ENCODE measurements at places on chromosomes 11 and 22.

GRCh38 chr11:120324932-120325810 is at the start of gene TLCD5:
TLCD5 (plus strand) TSS chr11:120325299; CDS start chr11:120327442, 2,143 bp downstream.
- H3K36me3 ChIP-seq = no peaks in the 10 kb centered on the region
- DNase-seq = peak; percentile 81
- no peak within 1 kb of the TSS for H3K27ac ChIP-seq

- no peaks in the 10 kb centered on the region for H3K27me3 ChIP-seq
- H3K36me3 ChIP-seq = no peaks in the 10 kb centered on the region
- peaks cover 64% of the 10 kb centered on the region for H3K4me1 ChIP-seq
- H3K27ac ChIP-seq = peak overlapping the region; percentile 61
- H3K4me3 ChIP-seq = no peak overlapping the region
- DNase-seq = no peak
Observed at GRCh38 chr11:102457056-102457677, 4.6 kb upstream of the TMEM123 start.

GRCh38 chr11:133269267-133269666 is 263.0 kb downstream of the OPCML start:
- H3K4me1 ChIP-seq = peaks cover 4% of the 10 kb centered on the region
- H3K27ac ChIP-seq = peak overlapping the region; percentile 71
- H3K4me3 ChIP-seq = no peak overlapping the region
- H3K27me3 ChIP-seq = no peaks in the 10 kb centered on the region
- peak; percentile 69 for DNase-seq

GRCh38 chr22:23565915-23566704 is 14.0 kb downstream of the IGLL1 start:
- H3K27me3 ChIP-seq = peaks cover 36% of the 10 kb centered on the region
- no peak for DNase-seq
- peak overlapping the region; percentile 63 for H3K4me3 ChIP-seq
- no peak overlapping the region for H3K27ac ChIP-seq
- no peaks in the 10 kb centered on the region for H3K36me3 ChIP-seq

DNA sequence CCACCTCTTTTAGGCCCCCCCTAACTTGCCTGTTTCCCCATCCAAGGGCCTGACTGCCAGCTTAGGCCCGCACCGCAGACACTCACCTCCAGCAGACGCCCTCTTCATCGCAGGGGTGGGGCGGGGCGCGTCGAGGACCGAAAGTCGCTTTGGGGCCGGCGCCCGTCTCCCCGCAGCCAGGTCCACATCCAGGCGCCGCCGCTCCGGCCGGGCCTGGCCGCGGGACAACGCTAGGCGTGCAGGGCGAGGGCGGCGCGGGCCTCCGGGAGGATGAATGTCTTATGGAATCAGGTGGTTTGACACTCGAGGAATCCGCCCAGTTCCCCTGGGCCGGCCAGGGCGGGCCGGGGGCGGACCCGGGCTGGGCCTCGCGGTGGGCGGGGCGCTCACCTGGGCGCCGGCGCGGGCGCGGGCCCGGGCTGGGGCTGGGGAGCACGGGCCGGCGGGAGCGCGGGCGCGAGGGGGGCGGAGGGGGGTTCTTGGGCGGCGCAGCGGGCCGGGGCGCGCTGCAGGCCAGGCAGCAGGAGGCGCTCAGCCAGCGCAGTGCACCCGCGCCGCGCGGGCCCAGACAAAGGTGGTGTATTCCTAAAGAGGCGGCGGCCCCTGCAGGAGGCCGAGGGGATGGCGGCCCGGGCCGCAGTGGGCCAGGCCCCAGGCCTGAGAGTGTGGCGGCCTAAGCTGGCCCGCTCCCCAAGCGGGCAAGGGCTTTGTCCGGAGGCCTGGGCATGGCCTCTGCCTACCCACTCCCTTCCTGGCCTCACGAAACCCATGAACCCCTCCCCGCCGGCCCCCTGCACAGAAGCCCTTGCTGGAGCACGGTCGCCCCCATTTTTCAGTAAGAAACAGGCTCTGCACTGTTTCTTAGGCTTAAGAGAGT is 177.6 kb downstream of the IGLL1 start:
- H3K4me1 ChIP-seq = no peaks in the 10 kb centered on the region
- H3K27ac ChIP-seq = no peak overlapping the region
- DNase-seq = peak; percentile 82
- no peak overlapping the region for H3K4me3 ChIP-seq
- no peaks in the 10 kb centered on the region for H3K36me3 ChIP-seq

- DNase-seq = no peak
- peaks cover 7% of the 10 kb centered on the region for H3K4me1 ChIP-seq
- H3K4me3 ChIP-seq = no peak overlapping the region
- H3K27me3 ChIP-seq = peaks cover 15% of the 10 kb centered on the region
- no peaks in the 10 kb centered on the region for H3K36me3 ChIP-seq
- H3K27ac ChIP-seq = no peak overlapping the region
Observed at GRCh38 chr22:50483977-50484853, 2.4 kb upstream of the MIOX start.

GRCh38 chr11:125211191-125211947 is 46.8 kb downstream of the PKNOX2 start:
- no peaks in the 10 kb centered on the region for H3K36me3 ChIP-seq
- H3K27ac ChIP-seq = no peak overlapping the region
- no peak overlapping the region for H3K4me3 ChIP-seq

DNA sequence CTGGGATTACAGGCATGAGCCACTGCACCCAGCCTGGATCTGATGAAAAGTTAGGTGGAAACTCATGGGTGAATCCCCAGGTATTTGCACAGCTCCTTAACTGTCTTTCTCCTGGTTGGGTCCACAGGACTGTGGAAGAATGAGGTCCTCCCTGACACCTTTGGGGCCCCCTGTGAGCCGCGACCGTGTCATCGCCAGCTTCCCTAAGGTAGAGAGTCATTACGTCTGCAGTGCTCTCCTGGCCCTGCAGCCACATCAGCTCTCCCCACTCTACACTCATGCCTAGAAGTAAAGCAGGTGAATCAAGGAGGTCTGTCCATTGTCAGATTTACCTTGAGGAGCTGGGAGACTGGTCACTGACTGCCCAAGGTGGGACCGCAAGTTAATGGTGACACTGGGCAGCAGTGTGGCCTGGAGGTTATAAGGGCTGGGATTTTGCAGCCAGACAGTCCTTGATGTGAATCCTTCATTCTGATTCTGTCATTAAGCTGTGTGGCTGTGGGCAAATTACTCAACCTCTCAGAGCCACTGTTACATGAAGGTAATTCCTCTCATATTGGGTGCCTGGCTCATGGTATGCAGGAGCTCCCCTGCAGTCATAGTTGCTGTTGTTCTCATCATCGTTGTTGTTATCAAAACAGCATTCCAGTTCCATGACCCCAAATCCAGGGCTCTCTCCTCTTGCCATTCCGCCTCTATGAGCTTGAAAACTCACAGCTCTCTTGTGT is 1.4 kb downstream of the RAB36 start:
- H3K27ac ChIP-seq = no peak overlapping the region
- H3K27me3 ChIP-seq = peaks cover 4% of the 10 kb centered on the region
- DNase-seq = no peak
- H3K4me3 ChIP-seq = no peak overlapping the region

DNA sequence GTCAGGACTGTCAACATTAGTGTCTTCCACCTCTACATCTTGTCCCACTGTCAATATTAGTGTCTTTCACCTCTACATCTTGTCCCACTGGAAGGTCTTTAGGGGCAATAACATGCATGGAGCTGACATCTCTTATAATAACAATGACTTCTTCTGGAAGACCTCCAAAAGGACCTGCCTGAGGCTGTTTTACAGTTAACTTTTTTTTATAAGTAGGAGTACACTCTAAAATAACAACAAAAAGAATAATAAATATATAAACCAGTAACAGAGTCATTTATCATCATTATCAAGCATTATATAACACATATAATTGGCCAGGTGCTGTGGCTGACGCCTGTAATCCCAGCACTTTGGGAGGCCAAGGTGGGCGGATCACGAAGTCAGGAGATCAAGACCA is 57.5 kb downstream of the PAK1 start:
- H3K4me1 ChIP-seq = peaks cover 12% of the 10 kb centered on the region
- H3K4me3 ChIP-seq = no peak overlapping the region
- no peak for DNase-seq
- H3K36me3 ChIP-seq = no peaks in the 10 kb centered on the region
- peaks cover 2% of the 10 kb centered on the region for H3K27me3 ChIP-seq

DNA sequence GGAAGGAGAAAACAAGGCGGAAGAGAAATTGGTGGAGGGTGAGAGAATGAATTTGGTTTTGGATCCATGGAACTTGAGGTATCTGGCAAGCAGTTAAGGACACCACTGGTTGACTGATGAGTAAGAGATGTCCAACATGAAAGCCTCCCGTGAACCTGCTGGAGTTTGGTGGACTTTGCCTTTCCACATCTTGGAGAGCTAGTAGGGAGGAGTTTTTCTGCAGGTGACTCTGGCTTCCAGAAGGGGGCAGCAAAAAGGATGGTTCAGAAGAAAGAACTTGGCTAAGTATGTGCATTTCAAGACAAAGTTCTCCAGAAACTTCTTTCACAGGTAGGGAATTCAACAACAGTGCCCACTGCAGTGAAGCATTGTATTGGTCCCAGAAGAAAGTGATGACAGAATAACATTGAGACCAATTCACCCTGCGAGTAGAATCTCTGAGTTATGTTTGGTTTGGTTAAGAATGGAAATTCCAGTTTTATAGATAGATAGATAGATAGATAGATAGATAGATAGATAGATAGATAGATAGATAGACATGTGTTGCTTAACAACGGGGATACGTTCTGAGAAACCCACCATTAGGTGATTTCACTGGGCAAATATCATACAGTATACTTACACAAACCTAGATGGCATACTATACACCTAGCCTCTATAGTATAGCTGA is 28.5 kb downstream of the DCDC1 start:
- H3K27ac ChIP-seq = no peak overlapping the region
- no peaks in the 10 kb centered on the region for H3K4me1 ChIP-seq
- H3K36me3 ChIP-seq = no peaks in the 10 kb centered on the region
- H3K27me3 ChIP-seq = peaks cover 6% of the 10 kb centered on the region
- peak; percentile 69 for DNase-seq
- H3K4me3 ChIP-seq = no peak overlapping the region

GRCh38 chr11:57647960-57648800 is 1.5 kb downstream of the YPEL4 start:
- H3K4me1 ChIP-seq = peaks cover 52% of the 10 kb centered on the region
- peak; percentile 61 for DNase-seq
- H3K27ac ChIP-seq = peak overlapping the region; percentile 70
- peaks cover 39% of the 10 kb centered on the region for H3K27me3 ChIP-seq
- no peaks in the 10 kb centered on the region for H3K36me3 ChIP-seq

DNA sequence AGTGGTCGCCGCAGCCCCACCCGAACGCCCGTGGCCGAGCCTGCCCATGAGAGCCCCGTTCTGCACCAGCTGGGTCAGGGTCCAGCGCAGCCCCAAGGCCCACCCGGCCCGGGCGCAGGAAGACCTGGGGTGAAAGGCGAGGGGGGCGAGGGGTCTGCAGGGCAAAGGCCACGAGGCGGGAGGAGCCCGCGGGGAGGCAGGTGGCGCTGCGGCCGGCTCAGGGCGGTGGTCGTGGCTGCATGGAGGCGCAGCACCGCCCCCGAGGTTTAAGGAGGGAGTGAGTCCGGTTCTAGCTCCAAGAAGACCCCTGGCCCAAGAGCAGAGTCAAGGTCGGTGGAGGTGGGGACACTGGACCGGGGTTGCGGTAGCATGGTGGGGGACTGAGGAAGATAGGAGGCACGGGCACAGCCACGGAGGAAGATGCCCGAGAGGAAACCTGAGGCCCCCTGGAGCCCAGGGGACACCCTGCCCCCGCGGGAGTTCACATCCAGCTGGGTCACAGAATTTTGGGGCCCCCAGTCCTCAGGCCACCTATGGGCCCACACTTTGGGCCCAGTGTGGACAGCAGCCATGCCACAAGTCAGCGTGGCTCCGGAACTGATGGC is 514 bp upstream of the HDAC10 start:
- no peaks in the 10 kb centered on the region for H3K27me3 ChIP-seq
- peak overlapping the region; percentile 84 for H3K4me3 ChIP-seq
- DNase-seq = no peak
- H3K4me1 ChIP-seq = peaks cover 3% of the 10 kb centered on the region

GRCh38 chr11:6438979-6439571 is 1.7 kb downstream of the HPX start:
- H3K36me3 ChIP-seq = no peaks in the 10 kb centered on the region
- peaks cover 5% of the 10 kb centered on the region for H3K4me1 ChIP-seq
- DNase-seq = peak; percentile 77
- H3K27me3 ChIP-seq = no peaks in the 10 kb centered on the region
- H3K27ac ChIP-seq = no peak overlapping the region

- H3K36me3 ChIP-seq = peaks cover 43% of the 10 kb centered on the region
- peak overlapping the region; percentile 87 for H3K27ac ChIP-seq
- peak; percentile 86 for DNase-seq
- H3K27me3 ChIP-seq = no peaks in the 10 kb centered on the region
- peak overlapping the region; percentile 75 for H3K4me3 ChIP-seq
Observed at GRCh38 chr22:35330258-35330861, 30.7 kb downstream of the TOM1 start.

GRCh38 chr11:74388678-74389327 is 9.4 kb downstream of the PGM2L1 start:
- no peak overlapping the region for H3K4me3 ChIP-seq
- DNase-seq = peak; percentile 90
- H3K27me3 ChIP-seq = no peaks in the 10 kb centered on the region

GRCh38 chr11:132646890-132647289 is 885.4 kb downstream of the OPCML start:
- no peak overlapping the region for H3K4me3 ChIP-seq
- no peak for DNase-seq
- no peaks in the 10 kb centered on the region for H3K36me3 ChIP-seq
- no peak overlapping the region for H3K27ac ChIP-seq
- H3K27me3 ChIP-seq = no peaks in the 10 kb centered on the region
- H3K4me1 ChIP-seq = no peaks in the 10 kb centered on the region

- peak; percentile 73 for DNase-seq
- peaks cover 3% of the 10 kb centered on the region for H3K27me3 ChIP-seq
- H3K36me3 ChIP-seq = no peaks in the 10 kb centered on the region
- no peak overlapping the region for H3K4me3 ChIP-seq
Observed at GRCh38 chr11:58958500-58958899, 19.2 kb downstream of the GLYATL1 start.

DNA sequence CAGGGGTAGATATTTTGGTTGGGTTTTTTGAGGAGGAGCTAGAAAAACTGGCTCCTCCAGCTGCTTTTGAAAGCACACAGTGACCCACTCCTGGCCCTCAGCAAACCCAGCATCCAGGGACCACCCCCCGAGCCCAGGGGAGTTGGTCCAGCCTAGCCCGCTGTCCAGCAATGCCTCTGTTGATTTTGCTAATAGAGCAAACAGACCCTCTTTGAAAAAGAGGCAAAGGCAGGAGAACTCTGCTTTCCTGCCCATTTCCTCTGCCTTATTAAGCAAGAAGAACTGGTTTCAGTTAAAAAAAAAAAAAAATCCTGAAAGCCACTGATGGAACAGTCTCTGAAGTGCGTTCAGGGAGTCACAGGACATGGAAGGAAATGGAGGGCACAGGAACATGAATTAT is 25.3 kb downstream of the ABTB2 start:
- no peak overlapping the region for H3K4me3 ChIP-seq
- DNase-seq = no peak
- no peaks in the 10 kb centered on the region for H3K36me3 ChIP-seq
- peaks cover 11% of the 10 kb centered on the region for H3K4me1 ChIP-seq
- no peak overlapping the region for H3K27ac ChIP-seq

DNA sequence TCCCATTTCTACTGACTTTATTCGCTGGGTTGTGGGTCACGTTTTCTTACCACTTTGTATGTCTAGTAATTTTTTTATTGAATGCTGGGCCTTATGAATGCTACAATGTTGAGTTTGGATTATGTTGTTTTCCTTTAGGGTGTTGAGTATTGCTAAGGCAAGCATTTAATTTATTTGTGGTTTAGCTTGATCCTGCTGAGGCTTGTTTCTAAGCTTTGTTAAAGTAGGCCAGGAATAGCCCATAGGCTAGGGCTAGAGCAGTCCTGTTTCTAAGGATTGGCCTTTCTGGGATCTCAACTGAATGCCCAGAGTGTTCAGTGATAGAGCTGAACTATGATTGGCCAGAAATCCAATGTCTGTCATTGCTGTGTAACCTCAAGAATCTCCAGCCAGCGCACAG is 56.1 kb upstream of the LDLRAD3 start:
- H3K4me3 ChIP-seq = no peak overlapping the region
- H3K27ac ChIP-seq = no peak overlapping the region
- H3K27me3 ChIP-seq = peaks cover 6% of the 10 kb centered on the region
- H3K4me1 ChIP-seq = no peaks in the 10 kb centered on the region
- no peaks in the 10 kb centered on the region for H3K36me3 ChIP-seq

Data from activated CD4-positive, alpha-beta T cell treated with anti-CD3 and anti-CD28 coated beads, Interleukin-2, amount 10 ng/mL, durations not matched to agents 24 days and 14 days (primary cell).